ENCODE measurements at places on chromosomes 11 and 22.

- DNase-seq: no peak
Observed at GRCh38 chr11:110015695-110016094, 77.5 kb upstream of the ZC3H12C start.

GRCh38 chr11:119481021-119481666 is 58.2 kb upstream of the THY1 start:
- peak; percentile 38 for DNase-seq

DNA sequence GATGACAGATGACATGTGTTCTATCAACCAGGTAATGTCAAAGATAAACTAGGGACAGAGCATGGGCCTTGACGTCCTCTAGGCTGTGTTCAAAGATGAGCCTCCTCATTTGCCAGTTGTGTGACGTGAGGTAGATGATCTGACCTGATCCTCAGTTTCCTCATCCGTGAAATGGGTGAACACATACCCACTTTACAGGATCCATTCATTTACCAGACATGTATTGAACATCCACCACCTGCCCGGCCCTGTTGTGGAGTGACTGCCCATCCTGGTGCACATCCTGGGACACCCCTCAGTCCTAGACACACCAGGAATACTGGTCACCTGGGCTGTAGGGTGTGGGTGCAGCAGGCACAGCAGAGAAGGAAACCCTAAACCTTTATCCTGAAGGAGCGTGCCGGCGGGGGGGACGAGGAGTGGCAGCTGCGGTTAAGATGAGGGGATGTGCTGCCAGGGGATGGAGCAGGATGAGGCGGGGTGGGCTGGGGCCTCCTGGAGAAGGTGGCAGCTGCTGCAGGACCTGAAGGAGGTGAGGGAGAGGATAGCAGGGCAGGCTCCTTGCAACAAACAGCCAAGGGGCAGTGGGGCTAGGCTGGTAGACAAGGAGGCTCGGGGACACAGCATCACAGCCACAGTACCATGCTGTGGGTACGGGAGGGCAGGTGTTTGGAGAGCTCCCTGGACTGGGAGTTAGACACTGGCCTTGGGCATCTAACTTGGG is 8.4 kb downstream of the CLDN5 start:
- DNase-seq: no peak

DNA sequence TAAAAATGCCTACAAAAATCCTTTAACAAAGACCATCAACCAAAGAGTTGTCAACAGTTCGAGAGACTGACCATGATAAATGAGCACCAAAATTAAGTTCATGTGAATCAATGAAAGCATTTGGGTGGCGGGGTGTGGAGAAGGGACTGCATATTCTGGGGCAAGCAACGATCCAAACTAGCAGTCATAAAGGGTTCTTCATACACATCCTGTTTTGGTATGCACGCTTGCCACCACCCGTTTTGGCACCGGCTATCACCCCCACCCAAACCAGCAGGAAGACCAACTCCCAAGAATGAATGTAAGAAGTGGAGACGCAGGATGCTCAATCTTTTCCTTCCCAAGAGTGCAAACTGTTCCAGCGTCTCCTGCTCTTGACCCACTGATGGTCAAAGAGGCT is 80.8 kb downstream of the SGSM3 start:
- DNase-seq: no peak

- no peak for DNase-seq
Observed at GRCh38 chr22:39965748-39966147, 5.6 kb downstream of the TMA7B start.

DNA sequence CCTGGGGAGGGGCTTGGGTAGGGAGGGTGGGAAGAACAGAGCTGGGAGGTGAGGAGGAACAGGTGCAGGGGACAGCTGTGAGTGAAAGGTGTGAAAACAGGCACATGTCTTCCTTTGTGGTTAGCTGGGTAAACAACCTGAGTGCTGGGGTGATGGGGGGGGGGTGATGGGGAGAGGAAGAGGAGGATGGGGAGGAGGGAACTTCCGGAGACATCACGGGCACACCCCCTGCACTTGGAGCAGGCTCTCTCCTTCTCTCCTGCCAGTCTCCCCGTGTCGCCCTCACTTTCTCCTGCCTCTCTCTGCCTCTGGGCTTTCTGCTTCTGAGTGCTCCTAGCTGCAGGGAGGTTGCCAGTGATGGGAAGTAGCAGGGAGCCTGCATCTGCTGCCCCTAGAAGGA is 8.8 kb downstream of the CXCR5 start:
- no peak for DNase-seq

DNA sequence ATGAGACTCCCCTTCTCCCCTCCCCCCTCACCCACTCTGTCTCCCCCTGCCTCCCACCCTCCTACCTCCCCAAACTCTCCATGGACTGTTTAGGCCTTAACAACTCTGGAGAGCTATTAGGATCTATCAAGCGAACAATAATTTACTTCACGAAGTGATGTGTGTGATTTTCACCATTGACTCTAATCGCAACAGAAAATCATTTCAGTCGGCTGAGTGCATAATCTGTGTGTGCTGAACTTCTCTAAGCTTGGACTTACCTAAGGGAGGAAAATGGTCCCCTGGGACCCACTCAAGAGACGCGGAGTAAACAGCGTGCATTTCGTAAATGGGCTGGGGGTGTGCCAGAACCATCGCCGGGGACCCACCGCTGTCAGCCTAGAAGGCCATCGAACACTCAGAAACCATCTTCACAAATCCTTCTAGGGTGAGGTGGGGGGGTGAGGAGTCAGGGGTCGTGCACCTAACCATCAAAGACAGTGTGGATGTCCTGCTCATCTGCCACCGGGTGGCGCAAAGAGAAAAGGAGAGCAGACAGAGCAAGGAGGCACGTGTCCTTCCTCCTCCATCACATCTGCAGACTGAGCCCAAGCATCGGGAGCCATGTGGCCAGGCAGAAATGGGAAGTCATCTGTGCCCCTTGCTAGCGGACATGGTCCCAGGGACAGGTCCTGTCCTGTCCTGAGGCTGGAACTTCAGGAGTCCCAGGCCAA is 62.1 kb upstream of the NUP50 start:
- no peak for DNase-seq

All from stimulated activated CD8-positive, alpha-beta memory T cell treated with anti-CD3 and anti-CD28 coated beads, Interleukin-2, amount 100 ng/mL, for 1 hour (primary cell).